ENCODE measurements at places on chromosomes 1 and 21. TPM values are rescaled to one million over a fixed set of nuclear protein-coding genes. Genes with fewer than 3 reads are reported as not detected.

- no peak for DNase-seq
Observed at GRCh38 chr1:221470000-221470698, 271.7 kb downstream of the DUSP10 start.

QSOX1 gene
- total RNA-seq = 691 TPM

PGLYRP4 gene
- total RNA-seq = 0.12 TPM

GRCh38 chr1:11531314-11531870 lies 52.4 kb downstream of the DISP3 start:
- no peak for DNase-seq

Measured in testis (tissue), 5 donors.